ENCODE measurements at places on chromosomes 5 and 9.

- DNase-seq: no peak
These were observed 13.7 kb upstream of the CARTPT start for GRCh38 chr5:71705421-71705820.

DNA sequence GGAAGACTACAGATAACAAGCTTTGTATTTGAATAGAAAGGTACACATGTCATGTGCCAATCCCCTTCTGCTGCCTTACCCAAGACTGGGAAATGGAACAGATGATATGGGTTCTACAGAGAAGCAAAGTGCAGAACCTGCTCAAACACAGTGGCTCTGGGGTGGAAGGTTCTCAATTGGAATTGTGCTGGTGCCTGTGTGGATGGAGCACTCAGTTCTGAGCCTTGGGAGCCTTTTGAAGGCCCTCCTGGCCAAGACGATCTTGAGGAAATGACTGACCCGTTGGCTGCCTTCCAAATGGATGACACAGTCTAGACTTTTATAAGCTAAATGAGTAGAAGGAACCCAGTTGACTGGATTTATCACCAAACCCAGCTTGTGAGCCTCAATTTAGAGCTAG, 4.2 kb upstream of the PRSS3 start:
- DNase-seq: peak; percentile 71

- no peak for DNase-seq
These were observed 81.6 kb upstream of the NFIB start for GRCh38 chr9:14395317-14396082.

GRCh38 chr5:82154776-82155175, 123.4 kb downstream of the RPS23 start:
- DNase-seq: no peak

GRCh38 chr5:175842951-175843793, 28.2 kb upstream of the CPLX2 start:
- DNase-seq: no peak

DNA sequence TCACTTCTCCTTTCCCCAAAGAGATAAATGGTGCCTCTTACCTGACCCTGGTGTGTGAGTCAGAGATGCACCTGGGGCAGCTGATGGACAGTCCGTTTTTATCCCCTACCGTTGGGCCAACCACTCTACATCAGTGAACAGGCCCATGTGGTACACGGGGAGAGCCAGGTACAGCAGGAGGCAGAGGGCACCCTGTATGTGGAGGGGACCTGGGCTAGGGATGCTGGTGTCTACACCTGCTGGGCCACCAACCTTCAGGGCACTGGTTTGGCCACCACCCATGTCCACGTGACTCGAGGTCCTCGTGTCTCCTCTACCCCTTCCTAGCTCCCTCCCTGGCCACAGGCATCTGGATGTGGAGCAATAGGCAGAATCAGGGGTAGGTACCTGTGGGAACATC, 22.7 kb upstream of the ANXA6 start:
- DNase-seq: no peak

GRCh38 chr9:97766092-97766491, 69.0 kb upstream of the XPA start:
- DNase-seq: no peak

- no peak for DNase-seq
These were observed 170.5 kb downstream of the NNT start for GRCh38 chr5:43773478-43773844.

DNA sequence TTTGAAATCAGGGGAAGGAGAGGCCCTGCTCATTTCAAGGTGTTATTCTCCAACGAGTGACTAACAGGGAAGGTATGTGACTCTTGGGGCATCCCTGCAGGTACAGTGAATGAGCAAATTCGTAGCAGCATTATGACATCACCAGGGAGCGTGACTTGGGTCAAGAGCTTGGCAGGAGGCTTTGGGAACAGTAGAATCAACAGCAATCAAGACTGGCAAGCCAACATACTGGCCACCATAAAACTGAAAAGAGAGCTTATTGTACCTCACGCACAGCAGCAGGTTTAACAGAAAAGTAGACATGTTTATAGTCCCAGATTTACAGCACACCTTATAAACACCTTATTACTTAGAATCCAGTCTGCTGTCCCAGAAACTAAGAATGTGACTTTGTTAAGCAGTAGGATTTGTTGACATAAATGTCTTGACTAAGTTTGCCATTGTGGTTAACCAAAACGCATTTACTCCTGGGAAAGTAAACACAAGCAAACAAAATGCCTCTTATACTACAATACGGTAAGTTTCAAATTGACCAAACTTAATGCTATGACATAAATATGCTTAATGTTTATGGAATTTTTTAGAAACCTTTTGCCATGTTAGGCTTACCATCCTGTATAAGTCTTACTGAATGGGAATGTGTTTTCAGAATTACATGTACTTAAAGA, 297.8 kb downstream of the NPR3 start:
- DNase-seq: peak; percentile 71
